ENCODE measurements at places on chromosomes 2 and 18.

DNA sequence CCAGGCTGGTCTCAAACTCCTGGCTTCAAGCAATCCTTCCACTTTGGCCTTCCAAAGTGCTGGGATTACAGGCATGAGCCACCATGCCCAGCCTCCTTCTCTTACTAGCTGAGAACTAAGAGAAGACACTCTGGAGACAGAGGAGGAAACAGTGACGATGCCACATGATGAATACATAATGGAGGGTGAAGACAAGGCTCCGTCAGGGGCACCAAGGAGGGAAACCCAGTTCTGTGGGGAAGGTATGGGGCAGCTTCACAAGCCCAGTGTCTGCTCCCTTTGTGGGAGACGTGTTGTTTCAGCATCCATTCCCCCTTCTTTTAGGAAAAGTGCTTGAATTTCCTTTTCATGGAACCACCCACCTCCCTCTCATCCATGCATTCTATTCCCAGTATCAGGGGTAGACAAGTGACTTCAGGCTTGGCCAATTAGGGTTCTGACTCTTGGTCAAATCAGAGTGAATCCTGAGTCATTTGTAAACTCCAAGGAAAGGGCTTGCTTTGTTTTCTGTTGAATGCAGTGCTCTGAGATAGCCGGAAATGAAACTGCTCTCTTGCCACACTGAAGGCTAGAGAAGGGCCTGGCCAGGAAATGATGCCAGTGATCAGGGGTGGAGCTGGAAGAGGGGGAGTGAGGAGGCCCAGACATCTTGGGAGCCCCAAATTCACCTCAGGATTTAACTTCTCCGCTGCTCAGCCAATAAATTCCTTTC lies 23.7 kb downstream of the TMEM127 start:
- DNase-seq = peak; percentile 53

GRCh38 chr2:65429786-65430602 lies 2.4 kb downstream of the SPRED2 start:
- no peak for DNase-seq

DNA sequence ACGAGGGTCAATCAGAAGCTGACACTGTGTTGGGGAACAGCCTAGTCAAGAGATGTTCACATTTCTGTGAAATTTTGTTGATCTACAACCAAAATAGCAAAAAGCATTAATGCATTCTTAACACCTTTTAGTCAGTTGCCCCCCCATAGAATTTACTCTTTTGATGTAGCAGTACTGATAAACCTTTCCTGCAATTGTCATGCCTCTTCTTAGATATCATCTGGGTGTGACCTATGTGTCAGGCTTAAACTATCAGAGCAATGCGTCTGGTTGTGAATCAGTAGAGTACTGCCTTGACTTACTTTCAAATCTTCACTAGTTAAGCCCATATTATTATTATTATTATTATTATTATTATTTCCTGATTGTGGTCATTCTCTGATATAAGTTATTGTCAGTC lies 61.9 kb downstream of the GREB1L start:
- no peak for DNase-seq

GRCh38 chr2:73979021-73979420 lies 5.7 kb upstream of the TET3 start:
- DNase-seq = peak; percentile 63

DNA sequence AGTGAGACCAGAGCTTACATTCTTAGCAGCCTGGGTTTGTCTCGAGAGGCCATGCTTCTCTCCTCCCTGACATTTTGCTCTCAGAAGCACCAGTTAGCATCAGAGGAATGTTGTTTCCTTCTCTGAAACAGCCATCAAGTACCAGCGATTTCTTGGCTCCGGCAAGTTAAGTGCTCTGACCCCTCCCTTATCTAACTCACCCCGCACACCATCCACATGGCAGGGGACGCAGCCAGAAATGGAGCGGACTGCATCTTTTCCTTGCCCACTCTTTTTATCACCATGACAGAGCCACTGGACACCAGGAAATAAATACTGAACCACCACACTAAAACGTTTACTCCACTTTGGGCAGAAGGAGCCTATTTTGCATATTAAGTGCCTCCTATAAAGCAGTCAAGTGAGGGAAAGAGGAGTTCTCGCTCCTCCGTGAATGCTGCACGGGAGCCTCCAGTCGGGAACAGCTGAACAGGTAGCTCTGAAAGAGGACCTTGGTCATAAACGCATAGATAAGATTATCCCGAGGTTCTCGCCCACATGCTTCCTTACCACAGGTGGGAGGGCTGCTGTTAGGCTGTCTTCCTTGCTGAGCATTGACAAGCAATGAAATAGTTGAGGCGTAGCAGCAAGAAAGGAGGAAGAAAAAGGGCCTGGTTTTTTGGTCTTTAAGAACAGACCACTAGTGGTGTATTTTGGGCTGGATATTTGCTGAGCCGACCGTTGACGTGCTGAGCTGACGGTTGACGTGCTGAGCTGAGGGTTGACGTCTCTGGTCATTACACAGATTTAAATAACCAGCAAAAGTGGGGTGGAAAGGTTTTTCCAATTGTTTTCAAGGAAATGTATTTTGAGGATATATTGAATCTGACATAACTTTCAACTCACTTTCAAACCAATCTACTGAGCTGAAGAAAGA lies 71.4 kb upstream of the ITGB6 start:
- no peak for DNase-seq

GRCh38 chr2:20419007-20419576 lies 27.8 kb upstream of the RHOB start:
- no peak for DNase-seq

GRCh38 chr2:96109931-96110511 lies 6.3 kb downstream of the ADRA2B start:
- no peak for DNase-seq

- DNase-seq = no peak
Measured at GRCh38 chr2:71282493-71282892, 49.1 kb upstream of the ZNF638 start.

- DNase-seq = no peak
Measured at GRCh38 chr2:141393214-141393545, 737.6 kb downstream of the LRP1B start.

GRCh38 chr18:55228191-55228590 lies 268.9 kb upstream of the CCDC68 start:
- DNase-seq = no peak

GRCh38 chr18:52278191-52278590 lies 61.8 kb upstream of the DCC start:
- no peak for DNase-seq

DNA sequence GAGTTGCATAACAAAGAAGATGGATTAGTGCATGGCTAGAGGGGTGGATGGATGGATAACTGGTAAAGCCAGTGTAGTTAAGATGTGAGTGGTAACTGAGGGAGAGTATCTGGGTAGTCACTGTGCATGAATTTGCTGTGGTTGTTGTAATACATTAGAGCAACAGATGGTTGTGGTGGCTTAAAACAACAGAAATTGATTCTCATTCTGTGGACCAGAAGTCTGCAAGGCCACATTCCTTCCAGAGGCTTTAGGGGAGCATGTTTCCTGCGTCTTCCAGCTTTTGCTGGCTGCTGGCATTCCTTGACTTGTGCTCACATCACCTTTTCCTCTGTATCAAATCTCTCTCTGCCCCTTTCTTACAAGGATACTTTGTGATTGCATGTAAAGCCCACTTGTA lies 155.4 kb downstream of the ASB1 start:
- no peak for DNase-seq

DNA sequence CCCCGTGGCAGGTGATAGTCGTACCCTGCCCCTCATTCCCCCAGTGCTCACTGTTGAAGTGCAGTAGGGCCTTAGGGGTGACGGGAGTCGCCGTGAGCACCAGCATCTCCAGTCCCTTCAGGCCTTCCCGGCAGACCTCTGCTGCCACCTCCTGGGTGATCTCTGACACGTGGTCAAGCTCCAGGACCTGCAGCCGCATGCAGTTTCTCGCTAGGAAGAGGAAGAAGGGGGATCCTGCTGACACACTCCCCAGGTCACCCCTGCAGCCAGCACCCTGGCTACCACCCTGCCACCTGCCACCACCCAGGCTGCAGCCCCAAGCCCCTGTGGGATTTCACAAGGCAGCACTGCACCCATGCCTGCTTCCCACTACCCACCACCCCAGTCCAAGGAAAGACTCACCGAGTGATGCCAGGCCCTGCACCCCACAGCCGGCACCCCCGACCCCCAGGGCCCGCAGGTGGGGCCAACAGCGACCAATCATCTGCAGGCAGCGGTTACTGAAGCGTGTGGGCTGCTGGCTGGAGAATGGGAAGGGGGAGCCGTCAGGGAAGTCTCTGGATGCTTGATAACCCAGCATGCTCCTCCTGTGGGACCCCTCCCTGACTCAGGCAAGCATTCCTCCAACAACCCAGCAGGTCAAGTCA lies 23.8 kb downstream of the FBXO41 start:
- no peak for DNase-seq

GRCh38 chr2:190786404-190787166 lies 94.0 kb upstream of the GLS start:
- DNase-seq = no peak

DNA sequence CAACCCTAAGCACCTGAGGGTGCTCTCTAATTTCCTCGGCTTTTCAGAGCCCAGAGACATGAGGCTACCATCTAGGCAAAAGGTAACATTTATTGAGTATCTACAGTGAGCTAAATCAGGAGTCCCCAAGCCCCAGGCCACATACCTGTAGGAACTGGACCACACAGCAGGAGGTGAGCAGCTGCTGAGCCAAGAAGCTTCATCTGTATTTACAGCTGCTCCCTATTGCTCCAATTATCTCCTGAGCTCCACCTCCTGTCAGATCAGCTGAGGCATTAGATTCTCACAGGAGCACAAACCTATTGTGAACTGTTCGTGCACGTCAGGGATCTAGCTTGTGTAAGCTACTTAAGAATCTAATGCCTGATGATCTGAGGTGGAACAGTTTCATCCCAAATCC lies 70.2 kb downstream of the RND3 start:
- no peak for DNase-seq
